ENCODE measurements at places on chromosomes 11 and 22.

GRCh38 chr22:43827926-43828724, 16.0 kb upstream of the EFCAB6 start:
- DNase-seq = no peak

- DNase-seq = no peak
Measured at GRCh38 chr22:22738959-22739585, 94.7 kb downstream of the GGTLC2 start.

DNA sequence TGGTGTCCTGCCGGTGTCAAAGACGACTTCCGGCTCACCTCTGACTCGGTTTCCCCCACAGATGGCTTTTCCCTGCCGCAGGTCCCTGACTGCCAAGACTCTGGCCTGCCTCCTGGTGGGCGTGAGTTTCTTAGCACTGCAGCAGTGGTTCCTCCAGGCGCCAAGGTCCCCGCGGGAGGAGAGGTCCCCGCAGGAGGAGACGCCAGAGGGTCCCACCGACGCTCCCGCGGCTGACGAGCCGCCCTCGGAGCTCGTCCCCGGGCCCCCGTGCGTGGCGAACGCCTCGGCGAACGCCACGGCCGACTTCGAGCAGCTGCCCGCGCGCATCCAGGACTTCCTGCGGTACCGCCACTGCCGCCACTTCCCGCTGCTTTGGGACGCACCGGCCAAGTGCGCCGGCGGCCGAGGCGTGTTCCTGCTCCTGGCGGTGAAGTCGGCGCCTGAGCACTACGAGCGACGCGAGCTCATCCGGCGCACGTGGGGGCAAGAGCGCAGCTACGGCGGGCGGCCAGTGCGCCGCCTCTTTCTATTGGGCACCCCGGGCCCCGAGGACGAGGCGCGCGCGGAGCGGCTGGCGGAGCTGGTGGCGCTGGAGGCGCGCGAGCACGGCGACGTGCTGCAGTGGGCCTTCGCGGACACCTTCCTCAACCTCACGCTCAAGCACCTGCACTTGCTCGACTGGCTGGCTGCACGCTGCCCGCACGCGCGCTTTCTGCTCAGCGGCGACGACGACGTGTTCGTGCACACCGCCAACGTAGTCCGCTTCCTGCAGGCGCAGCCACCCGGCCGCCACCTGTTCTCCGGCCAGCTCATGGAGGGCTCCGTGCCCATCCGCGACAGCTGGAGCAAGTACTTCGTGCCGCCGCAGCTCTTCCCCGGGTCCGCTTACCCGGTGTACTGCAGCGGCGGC, 5.5 kb downstream of the B3GNT6 start:
- no peak for DNase-seq

DNA sequence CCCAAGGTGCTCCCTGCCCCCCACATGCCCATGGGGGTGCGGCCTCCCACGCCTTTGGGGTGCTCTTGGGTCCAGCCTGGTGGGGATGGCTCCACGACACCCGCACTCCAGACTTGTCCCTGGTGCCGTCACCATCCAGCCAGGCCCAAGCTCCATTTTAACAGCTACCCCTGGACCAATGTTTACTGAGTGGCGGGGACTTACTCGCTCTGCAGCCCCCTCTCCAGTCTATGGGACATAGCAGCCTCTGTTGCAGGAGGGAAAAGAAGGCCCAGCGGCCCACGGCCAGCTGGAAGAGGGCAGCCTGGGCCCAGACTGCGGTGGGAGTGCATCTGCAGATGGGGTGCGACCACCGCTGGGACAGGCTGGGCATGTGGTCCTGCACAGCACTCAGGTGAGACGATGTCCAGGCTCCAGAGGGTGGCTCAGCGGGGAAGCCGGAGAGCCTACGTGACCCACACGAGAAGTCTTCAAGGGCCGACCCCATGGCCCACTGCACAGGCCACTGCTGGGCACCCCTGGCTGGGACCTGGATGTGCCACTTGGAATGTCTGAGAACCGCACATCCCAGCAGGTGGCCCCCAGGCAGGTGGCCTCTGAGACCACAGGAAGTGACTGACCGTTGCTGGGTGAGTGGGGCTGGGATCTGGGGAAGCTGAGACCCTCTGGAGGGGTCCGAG, 18.1 kb downstream of the IL17REL start:
- DNase-seq = no peak

DNA sequence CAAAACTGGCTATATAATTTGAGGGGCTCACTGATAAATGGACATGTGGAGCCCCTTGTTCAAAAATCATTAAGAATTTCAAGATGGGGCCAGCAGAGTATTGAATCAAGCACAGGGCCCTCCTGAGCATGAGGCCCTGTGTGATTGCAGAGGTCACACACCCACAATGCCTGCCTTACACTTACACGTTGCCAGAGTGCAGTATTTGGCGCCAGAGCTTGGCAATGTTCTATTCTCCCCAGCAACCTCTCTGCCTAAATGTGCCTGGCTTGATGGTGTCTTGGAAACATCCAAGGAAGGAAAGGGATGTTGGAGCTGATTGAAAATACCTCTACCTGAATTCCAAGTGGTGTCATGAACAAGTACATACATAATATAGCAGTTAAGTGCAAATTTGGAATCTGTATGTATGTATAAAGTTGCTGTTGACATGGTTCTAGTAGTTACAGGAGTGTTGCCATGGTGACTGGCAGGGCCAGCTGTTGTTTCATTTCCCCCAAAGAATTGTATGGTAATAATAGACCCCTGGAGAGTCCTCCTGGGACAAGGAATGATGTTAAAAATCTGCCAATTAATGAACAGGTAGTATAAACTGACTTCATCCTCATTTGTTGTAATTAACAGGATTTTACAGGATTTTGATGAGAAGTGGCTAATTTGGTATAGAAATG, 205.7 kb upstream of the NAV2 start:
- DNase-seq = no peak

DNA sequence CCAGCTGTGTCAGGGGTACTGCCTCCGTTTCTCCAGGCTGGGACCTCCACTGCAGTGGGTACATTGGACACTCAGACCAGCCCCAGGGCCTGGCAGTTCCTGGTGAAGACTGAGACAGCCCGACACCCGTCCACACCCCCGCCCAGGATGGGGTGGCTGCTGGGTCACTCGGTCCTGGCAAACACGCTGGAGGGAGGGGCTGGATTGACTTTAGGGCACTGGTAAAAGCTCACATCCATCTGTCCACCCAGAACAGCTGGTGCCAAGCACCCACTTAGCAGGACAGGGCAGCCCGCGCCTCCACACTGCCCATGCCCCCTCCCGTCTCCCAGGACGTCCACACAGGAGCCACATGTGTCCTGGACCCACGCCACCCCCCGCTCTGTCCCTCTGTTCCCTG, 10.7 kb upstream of the TBX1 start:
- no peak for DNase-seq

GRCh38 chr11:125338886-125339811, 156.9 kb downstream of the FEZ1 start:
- DNase-seq = no peak

- DNase-seq = no peak
Measured at GRCh38 chr11:107372439-107372838, 85.2 kb downstream of the CWF19L2 start.

DNA sequence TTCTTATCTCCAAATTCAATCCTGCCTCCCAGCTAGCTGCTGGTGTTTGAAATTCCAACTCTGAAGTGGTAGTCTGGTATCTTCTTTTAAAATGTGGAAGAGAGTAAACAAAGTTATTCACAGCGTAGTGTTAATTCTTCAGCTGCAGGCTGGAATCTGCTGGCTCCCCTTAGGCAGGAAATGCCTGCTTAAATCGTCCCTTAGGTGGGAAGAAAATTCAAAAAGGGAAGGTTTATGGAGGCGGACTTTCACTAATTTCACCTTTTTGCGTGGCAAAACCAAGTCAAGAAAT, 439.0 kb upstream of the CCDC90B start:
- no peak for DNase-seq

- no peak for DNase-seq
Measured at GRCh38 chr22:31206896-31207687, 5.0 kb upstream of the LIMK2 start.

DNA sequence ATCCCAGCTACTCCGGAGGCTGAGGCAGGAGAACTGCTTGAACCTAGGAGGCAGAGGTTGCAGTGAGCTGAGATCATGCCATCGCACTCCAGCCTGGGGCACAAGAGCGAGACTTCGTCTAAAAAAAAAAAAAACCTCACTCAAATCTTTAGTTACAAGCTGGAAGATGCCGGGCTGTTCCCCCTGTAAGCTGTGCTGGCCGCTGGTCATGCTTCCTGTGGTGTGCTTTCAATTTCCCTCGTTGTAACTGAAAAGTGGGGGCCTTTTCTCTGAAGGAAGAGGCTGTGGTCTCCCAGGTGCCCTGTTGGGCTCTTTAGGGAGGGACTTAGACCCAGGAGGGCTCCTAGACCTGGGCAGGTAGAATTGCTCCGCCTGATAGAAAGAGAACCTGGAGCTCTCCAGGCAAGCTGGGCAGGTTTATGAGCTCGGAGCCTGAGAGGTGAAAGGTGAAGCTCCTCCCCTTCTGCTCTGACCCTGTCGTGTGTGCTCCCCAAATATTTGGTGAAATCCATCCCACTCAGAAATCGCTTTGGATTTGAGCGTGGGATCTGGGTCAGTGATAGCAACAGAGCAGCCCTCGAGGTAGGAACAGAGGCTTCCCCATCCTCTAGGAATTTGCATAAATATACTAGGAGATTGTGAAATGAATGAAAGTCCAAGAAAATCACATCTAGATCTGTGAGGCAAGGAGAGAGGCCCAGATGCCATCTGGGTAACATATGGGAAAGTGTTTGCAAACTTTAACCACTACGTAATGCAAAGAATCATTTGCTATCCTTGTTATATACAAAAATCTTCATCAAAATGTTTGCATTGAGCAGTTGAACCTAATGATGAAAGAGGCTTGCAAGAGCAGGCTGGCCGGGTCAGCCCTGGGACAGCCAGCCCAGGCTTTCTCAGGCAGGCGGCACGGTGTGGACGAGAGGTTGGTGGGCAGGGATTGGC, 154.3 kb downstream of the FBXO7 start:
- DNase-seq = no peak

DNA sequence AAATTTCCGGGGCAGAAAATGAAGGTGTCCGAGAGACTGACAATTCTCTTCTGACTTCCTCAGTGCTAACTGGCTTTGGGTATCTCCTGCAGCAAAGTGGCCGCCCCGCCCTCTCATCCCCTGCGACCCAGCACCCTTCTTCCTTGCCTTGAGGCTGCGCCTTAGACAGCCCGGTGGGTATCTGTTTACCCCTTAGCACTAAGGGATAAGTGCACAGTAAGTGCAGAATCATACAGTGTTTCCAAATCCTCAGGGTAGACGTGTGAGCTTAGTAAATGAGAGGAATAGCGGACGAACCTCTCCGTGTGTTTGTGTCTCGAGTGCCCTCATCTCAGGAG, 368 bp upstream of the CHORDC1 start:
- DNase-seq = no peak

- DNase-seq = no peak
Measured at GRCh38 chr11:72100462-72100861, 2.6 kb downstream of the LAMTOR1 start.

DNA sequence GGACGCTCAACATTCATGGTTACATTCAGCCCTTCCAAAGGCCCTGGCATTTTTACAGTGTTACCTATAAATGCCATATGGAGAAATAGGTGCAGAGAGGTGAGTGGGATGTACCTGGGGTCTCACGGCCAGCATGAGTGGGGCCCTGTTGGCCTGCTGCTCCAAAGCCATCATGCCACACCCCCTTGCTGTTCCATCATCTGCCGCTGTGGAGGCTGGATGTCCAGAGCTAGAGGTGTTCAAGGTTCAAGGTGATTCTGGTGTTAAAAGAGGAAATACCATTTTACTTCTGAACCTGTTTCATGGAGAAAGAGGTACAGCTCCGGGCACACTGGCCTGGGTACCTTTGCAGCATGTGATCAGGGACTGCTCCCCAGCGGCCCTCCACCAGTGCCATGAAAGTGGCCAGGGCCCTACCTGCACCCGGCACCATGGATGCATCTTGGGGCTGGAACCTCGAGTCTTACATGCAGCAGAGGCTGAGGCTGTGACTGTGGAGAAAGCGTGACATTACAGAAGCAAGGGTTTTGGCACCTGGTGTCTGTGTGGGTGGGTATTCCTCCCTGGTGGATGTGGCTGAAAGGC, 68.6 kb downstream of the PARVB start:
- DNase-seq = no peak

DNA sequence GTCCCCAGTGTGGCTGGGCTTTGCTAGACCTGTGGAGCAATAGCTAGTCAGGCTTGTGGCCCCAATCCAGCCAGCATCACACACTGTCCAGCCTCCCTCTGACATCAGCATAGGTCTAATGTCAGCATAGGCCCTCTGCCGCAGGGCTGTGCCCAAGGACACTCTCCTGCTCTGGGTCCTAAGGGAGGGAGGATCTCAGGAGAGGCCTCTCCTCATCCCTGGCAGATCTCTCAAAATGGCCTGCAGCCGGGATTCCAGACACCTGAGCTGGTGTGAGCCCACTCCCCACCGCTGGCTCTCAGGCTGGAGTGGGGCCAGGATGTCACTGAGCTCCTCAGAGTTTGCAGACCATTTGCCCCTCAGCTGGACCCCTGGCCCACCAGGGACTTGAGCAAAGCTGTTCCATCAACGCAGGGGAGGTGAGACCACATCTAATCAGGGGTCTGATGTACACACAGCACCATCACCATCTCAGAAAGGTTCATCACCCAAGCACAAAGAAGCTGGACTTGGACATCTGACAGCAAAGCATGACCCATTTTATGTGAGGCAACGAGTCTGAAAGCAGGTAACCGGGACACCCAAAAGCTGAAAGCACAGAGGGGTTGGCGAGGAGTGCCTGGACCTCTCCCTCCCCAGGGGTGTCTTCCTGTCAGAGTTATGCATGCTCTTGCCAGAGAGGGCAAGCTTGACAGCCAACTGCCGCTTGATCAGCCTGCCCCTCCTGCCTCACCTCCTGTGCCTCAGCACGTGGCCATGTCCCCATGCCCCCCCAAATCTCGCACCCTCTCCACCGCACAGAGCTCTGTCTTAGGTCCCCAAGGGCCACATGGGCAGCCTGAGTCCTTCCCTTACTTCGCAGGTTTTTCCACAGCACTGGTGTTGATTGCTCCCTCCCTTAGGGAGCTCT, 69.7 kb upstream of the SEPTIN5 start:
- DNase-seq = no peak

DNA sequence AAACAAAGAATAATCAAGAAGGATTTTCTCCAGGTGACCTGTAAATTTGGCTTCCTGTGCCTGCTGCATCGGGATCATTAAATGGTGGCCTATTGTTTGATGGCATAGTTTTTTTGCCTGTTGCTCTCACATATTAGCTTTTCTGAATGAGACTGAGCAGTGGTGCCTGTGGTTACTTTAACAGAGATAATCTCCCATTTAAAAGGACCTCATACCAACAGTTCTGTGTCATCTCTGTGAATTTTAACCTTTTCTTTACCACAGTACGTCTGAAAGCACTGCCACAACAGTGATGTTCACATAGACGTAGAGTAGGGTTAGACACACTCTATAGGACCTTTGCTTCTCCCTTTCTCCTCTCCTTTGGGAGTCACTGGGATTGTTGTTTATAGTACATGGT, 22.9 kb upstream of the RCE1 start:
- DNase-seq = no peak
